HCT116 (cell line): ENCODE measurements at places on chromosomes 1 and 21.

DNA sequence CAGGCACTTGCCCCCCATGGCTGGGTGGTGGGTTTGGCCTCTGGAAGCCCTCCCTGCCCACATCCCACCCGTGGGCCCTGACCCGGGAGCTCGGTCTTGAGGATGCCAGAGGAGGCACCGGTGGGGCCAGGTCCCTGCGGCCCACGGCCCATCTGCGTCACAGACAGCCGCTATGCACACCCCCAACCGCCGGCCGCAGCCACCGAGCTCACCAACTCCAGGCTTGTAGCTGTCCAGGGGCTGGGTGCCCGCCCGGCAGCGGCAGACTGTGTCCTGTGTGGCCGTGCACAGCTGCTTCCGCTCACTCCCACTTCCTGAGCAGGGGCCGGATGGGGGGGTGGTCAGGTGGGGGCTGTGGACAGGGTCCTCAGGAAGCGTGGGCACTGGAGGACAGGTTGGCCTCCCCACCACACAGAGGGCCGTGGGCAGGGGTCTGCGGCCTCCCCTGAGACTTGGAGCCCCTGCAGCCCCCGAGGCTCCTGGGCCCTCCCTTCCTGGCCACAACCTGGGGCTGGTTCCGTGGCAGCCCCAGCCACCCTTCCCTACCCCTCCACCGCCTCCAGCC lies 1.1 kb downstream of the TNFRSF4 start:
- no peak for DNase-seq

DNA sequence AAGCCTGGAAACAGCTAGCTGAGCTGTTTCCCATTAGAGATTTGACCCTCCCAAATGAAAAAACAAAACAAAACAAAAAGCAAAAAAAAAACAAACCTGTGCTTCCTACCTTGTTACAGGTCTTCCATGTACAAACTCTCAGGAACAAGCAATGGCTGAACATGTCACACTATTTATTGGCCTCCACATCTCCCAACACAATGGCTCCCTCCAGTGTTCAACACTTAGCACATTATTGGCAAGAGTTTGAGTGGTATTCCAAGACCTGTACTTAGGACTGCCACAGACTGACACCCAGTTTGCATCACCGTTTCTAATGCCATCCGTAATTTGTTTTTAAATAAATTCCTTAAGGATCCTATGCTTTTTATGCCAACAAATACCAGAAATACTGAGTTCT lies 195.0 kb upstream of the OLFM3 start:
- peak; percentile 29 for DNase-seq

- DNase-seq: no peak
These were observed 2.1 kb upstream of the ZC3H12A start for GRCh38 chr1:37472281-37472680.

DNA sequence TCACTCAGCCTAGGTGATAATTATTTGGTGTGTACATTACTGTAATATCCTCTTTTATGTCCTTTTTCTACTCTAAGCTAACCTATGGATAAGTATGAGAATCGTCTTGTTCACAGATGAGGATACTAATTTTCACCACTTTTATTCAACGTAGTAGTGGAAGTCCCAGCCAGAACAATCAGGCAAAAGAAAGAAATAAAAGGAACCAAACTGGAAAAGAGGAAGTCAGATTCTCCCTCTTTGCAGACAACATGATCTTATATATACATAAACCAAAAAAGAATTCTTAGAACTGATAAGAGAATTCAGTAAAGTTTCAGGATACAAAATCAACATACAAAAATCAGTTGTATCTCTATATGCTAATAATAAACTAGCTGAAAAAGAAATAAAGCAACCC lies 12.6 kb upstream of the RGL1 start:
- no peak for DNase-seq

- DNase-seq: no peak
These were observed 26.1 kb downstream of the SLC1A7 start for GRCh38 chr1:53116307-53116810.

DNA sequence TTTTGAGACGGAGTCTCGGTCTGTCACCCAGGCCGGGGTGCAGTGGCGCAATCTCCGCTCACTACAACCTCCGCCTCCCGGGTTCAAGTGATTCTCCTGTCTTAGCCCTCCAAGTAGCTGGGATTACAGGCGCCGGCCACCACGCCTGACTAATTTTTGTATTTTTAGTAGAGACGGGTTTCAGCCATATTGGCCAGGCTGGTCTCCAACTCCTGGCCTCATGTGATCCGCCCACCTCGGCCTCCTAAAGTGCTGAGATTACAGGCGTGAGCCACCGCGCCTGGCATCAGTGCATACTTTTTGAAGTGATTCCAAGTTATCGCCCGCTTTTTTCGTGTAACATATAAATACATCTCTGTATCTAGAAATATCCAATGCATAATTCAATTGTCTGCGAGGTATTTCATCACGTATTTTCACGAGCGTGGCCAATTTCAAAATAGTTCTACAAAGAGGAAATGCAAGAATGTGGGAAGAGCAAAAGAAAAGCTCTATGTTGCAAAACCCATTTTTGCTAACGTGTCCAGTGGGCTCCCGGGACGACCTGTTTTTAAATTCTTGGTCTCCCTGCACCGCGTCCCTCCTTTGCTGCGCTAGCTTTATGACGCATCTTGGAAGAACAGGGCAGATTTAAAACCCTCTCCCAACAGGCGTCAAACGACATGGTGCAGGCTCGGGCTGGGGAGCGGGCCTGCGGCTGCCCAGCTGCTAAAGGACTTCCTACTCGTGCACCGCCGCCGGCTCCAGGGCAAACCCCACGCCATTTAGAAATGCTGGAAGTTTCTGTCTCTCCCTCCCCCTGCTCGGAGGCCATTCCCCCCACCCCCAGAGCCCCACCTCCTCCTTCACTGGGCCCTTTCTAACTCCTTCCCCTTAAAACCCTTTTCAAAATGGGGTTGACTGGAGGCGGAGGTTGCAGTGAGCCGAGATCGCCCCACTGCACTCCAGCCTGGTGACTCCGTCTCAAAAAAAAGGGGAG lies 923 bp upstream of the IFNGR2 start:
- DNase-seq: no peak

GRCh38 chr1:221816899-221817298 lies 75.0 kb upstream of the DUSP10 start:
- no peak for DNase-seq

DNA sequence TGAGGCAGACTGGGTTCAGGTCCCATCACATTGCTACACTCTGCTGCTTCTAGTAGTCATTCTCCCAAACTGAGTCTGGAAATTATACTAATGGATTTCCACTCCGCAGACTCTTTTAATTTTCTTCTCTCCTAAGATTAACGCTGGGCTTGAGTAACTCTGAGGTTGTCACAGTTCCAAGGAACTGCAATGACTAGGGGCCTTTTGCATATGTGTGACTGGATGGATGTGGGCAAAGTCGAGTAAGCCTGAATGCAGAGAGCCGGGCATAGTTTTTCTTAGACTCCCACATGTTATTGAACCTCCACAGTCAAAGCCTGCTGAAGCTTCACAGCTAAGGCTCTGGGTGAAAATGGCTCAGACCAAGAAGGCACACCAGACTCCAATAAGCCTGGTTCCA lies 160.9 kb upstream of the PROX1 start:
- DNase-seq: no peak

- DNase-seq: no peak
These were observed 316 bp downstream of the AP4B1 start for GRCh38 chr1:113904293-113904673.

DNA sequence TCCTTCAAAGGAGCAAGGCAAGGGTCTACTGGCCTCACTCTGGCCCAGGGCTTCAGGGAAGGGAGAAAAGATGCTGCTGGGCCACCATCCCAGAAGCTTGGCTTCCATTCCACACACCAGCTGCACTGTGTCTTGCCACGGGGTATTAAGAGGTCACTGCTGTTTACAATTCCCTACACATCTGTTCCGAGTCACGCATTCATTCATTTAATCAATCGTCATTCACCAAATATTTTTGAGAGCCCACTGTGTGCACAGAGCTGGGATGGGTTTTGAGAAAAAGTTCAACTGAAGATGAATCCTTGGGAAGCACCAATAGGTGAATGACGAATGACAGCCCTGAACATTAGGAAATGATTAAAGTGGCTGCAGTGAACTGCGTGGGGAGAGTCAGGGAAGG lies 101.7 kb downstream of the NAV1 start:
- DNase-seq: no peak

DNA sequence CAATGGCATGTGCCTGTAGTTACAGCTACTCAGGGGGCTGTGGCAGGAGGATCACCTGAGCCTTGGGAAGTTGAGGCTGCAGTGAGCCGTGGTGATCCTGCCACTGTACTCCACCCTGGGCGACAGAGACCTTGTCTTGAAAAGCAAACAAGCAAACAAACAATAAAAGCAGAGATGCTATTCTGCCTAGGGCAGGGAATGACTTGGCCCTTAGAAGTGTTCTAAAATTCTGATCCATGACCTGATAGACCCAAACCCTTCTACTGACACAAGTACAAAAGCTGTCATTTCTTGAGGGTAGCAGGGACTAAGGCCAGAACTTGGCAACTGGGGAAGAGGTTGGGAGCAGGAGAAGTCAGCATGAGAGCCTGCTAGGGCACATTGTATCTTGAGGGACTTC lies 15.6 kb upstream of the NCF2 start:
- no peak for DNase-seq

DNA sequence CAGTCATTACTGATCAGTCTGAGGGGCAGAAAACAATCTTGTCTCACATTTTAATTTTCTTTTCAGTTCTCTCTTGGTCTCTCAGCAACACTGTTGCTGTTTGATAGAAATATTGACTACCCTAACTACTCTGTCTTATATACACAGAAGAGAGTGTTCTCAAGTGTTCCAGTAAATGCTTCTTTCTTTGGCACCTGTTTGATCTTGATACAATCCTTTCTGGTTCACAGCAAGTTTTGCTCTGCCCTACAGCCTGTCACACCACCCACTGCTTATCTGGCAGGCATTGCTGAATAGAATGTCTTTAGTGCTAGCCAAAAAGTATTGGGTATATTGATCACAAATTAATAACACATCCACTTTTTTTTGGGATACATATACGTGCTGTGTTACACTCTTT lies 75.7 kb upstream of the WLS start:
- DNase-seq: no peak

DNA sequence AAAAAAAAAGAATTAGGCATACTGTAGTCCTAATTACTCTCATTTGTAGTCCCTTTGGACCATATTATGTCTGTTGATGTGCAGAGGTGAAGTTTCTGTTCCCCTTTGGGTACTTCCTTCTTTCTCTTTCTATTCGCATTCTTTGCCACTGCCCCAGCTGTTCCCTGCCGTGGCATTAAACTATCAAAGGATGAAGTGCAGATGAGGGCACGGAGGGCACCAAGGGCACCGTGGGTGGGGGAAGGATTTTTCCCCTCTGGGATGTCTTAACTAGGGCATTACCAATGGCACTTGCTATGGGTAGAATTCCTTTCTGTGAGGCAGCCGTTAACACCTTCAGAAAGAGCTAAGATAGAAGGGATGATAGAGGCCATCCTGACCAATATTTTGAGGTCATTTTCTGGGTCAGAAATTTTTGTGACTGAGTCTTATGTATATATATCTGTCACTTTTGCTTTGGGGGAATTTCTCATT lies 4.9 kb upstream of the MAPKAPK2 start:
- DNase-seq: no peak

GRCh38 chr1:186094172-186094571 lies 280.9 kb downstream of the TPR start:
- no peak for DNase-seq

DNA sequence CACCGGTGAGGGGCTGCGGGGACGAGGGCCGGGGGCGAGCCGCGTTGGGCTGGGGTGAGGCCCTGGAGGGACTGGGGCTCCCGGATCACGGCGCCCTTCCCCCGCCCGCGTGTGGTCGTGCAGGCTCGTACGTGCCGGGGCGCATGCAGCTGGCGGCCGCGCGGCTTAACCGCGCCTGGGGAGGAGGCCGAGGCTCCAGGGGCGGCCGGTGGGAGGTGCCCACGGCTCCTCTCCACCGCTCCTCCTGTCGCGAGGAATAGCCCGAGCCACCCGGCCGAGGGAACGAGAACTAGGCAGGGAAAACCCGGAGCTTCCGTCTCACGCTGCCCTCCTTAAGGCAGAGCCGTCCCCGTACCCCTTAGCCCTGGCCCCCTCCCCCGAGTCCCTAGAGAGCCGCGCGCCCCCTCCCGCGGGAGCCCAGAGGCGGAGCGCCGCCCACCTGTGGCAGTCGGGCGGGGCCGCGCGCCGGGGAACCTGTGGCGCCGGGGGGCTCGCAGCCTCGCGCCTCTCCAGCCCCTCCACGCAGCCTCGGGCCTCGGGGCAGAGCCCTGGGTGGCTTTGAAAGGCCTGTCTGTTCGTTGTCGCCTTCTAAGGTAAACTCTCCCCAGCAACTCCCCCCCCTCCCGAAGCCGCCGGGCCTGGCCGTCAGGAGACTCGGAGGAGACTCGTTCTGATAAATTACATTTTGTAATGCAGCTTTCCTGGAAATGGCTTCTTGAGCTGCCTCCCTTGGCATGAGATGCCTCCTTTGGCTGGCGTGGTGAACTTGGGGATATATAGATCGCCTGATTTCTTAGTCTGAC lies 746 bp downstream of the AK4 start:
- no peak for DNase-seq

DNA sequence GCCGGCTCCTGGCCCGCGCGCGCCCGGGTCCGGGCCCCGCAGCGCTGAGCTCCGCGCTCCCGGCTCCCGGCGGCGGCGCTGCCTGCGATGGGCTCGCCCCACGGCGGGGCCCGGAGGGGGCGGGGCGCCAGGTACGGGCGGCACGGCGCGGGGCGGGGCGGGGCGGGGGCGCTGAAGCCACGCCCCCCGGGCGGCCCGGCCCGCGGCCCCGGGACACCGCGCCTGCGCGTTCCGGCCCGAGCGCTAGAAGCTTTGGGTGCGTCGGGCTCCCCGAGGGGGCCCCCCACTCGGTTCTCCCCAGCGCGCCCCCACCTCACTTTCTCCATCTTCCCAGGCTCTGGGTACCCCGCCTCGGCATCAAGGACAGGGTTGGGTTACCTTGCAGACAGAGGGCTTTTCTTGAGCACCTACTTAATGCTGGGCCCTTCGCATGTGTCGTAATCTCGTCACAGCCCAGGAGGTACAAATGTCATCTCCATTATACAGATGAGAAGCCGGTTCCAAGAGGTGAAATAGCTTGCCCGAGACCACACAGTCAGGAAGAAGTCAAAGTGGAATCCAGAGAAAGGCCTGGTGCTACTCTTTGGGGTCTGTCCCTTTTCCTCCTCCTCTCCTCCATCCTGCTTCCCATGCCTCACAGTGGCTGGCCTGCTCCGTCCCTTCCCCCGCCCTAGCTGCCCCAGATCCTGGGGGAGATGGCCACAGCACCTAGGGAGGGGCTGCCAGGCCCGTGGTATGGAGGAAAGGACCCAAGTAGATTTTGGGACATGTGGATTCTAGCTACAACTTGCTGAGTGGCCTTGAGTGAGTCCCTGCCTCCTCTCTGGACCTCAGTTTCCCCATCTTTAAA lies 46.5 kb downstream of the RAP1GAP start:
- DNase-seq: no peak

- DNase-seq: no peak
These were observed 206.4 kb downstream of the PLD5 start for GRCh38 chr1:242318140-242318539.

- DNase-seq: no peak
These were observed at the start of gene PLPPR5 for GRCh38 chr1:99004861-99005442. TSS of gene PLPPR5 (minus strand) at chr1:99004861. CDS start at chr1:99004671, 190 bp downstream.

GRCh38 chr1:227131193-227131592 lies 187.1 kb downstream of the CDC42BPA start:
- peak; percentile 15 for DNase-seq

- DNase-seq: peak; percentile 96
These were observed 262.6 kb upstream of the SGIP1 start for GRCh38 chr1:66271216-66271903.

GRCh38 chr1:77438236-77438913 lies 156.6 kb downstream of the AK5 start:
- DNase-seq: no peak

GRCh38 chr21:33362044-33362555 lies 37.3 kb downstream of the IFNAR1 start:
- DNase-seq: no peak
